ENCODE measurements at places on chromosomes 12 and 14.

- DNase-seq: no peak
Measured at GRCh38 chr12:105426766-105427165, 96.3 kb downstream of the C12orf75 start.

DNA sequence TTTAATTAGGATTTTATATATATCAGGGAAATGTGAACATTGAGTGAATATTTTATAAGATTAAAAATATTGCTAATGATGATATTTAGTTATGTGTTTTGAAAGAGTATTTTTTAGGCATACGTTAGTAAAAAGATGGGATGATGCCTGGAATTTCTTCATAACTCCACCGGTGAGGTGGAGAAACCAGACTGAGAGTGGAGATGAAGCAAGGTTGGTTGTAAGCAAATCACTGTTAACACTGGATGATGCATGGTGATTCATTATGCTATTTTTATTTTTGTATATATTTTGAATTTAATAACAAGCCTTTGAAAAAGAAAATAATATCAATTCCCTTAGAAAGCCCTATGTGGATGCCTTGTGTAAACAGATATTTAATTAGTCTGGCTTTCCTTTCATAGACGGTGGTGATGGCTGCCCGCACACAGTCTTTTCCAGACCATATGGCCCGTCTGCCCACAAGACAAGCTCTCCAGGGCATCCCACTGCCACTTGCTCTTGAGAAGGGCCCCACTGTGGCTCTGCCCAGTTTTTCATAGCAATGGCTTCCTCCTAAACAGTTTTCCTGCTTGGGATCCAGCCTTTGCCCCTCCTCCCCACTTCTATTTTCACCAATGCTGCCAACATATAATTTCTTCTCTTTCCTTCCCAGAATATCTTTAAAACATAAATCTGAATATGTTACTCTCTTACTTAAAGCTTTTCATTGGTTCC lies 95.4 kb downstream of the HELB start:
- no peak for DNase-seq

DNA sequence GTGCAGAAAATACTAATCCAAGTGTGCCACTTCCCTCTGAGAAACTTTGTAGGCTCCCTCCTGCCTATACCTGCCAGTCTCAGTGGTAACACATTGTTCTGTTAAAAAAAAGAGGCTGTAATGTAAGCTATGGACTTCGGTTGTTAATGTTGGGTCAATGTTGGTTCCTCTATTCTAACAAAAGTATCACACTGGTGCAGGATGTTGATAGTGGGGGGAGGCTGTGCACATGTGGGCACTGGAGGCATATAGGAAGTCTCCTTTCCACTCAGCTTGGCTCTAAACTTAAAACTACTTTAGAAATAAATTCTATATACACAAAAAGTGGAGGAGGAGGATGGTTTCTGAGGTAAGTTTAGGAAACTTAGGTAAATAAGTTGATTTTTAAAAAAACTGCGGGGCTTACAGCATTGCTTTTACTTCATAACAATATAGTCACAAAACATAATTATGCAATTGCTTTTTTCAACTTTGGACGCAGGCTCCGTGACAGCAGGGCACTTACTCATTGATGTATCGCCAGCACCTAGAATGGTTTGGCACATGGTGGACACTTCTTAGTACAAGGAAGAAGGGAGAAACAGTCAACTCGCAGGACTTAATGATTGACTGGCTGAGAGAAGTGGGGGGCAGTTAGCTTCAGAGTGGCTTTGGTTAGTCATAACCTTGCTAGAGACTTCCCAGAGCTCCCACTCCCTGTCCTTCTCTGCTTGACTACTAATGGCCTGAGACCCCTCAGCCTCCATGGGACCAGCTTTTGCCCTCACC lies 7.9 kb upstream of the NYNRIN start:
- no peak for DNase-seq

DNA sequence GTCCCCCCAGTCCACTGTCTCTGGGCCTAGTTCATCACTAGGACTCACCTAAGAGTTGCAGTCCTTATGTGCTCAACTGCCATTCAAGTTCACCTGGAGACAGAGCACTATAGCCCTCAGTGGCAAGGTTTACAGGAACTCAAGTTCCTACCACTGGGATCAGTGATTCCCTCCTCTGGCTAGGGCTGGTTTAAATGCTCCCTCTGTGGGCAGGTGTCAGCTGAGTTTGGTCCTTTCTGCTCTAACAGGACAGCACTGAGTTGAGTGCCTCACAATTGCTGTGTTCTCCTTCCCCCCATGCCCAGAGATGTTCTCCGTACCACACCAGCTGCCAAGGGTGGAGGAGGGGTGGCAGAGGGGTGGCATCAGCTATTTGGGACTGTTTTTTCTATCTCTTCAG lies 20.8 kb upstream of the SAV1 start:
- DNase-seq: no peak

DNA sequence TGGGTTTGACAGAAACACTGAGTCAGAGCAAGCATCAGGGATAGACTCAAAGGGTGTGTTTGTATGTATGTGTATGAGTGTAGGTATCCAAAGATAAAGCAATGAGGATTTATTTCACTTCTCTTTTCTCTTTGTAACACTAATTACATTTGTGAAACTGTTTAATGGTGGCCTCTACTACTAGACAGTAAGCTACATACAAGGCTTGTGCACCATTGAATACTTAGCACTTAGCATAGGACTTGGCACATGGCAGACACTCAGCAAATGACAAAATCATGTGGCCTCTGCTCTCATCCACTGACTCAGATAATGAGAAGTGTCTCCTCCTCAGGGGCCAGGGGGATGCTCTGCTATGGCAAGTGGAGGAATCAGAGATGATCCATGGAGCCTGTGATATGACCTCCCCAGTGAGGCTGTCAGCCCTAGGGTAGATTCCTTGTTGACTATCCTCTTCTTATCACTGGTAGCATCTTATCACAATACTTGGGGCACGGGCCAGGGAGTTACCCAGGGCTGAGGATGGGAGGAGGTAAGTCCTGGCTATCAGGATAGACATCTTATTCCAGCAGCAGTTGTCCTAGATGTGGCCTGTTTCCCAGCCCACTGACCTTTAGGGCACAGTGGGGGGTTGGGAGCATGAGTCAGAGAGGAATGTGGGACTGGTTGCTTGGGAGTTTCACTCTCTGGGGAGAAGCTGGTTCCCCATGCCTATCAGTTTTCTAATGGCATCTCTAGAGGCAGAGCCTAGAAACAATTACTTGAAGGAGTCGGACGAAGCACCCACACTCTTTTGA lies 71.2 kb upstream of the HOXC13 start:
- no peak for DNase-seq
